HCT116 (cell line): ENCODE measurements at places on chromosomes 3 and 15.

- DNase-seq: no peak
Observed at GRCh38 chr3:61532739-61533500, 28.5 kb upstream of the PTPRG start.

- DNase-seq: no peak
Observed at GRCh38 chr15:39434163-39434562, 146.7 kb upstream of the THBS1 start.

DNA sequence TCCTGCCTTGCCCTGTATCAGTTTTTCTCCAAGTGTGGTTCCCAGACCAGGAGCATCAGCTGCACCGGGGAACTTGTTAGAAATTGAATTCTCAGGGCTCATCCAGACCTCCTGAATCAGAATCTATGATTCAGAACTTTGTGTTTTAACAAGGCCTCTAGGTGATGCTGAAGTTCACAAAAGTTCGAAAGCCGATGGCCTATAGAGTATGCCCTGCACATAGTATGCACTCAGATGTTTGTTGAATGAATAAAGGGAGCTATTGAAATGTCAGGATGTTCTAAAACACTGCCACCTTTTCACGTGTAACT, 664 bp upstream of the LARP6 start:
- DNase-seq: no peak

GRCh38 chr3:41244620-41245336, 45.5 kb downstream of the CTNNB1 start:
- DNase-seq: no peak

GRCh38 chr15:70586241-70586640, 177.1 kb downstream of the UACA start:
- no peak for DNase-seq

- no peak for DNase-seq
Observed at GRCh38 chr3:122025296-122025695, 3.2 kb upstream of the ILDR1 start.

GRCh38 chr15:92893200-92893599, 6.9 kb upstream of the CHD2 start:
- DNase-seq: no peak

DNA sequence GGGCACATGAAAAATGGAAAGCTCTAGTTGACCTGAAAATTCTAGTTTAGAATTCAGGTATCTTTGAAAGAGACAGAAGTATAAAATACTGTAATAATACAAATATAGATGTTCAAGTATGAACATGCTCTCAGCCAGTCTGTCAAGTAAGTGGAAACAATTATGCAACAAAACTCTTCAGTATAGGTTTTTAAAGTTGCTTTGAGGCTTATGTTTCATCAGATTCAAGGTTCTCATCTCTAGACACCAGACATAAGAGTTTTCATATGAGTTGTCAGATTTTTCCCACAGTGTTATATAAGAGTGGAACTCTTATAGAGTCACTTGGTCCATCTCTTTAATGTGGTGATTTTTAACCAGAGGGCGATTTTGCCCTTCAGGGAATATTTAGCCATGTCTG, 22.0 kb downstream of the CMSS1 start:
- DNase-seq: no peak

DNA sequence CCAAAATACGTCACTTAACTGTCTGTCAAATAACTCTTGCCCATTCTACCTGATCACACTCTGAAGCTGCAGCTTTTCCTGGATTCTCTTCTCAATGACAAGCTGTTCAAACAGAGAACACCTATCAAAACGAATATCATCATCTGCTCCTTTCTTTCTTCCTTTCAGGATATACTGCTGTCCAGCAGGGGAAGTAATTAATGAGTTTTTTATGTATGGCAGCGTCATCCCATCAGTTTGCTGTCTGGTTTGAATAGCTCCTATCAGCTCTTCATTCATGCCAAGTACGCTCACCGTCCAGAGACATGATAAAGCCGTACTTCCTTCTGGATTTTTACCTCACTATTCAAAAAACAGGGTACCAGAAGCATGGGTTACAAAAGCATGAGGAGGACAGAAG, at the start of gene CHRM5:
Gene CHRM5, plus strand, starts transcription at position 274 of the 400 bp plus-strand sequence. CDS start 94,221 bp downstream, outside the sequence.
- no peak for DNase-seq

DNA sequence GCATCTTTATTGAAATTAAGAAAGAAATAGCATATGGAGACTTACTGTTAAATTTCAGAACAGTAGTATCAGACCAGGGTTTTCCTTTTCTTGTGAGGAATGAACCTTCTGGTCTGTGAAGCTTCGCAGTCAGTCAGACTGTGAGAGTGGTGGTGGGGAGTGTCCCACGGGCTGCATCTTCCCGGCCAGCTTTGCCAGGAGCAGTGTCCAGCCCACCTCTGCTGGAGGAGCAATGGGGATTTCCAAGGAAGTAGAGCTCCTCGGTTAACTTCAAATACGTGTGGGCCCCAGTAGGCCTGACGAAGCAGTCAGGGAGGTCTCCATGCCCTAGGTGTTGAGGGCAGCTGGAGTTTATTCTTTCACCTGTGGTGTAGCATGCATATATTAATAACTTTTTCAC, 40.9 kb upstream of the FBXL22 start:
- DNase-seq: no peak

DNA sequence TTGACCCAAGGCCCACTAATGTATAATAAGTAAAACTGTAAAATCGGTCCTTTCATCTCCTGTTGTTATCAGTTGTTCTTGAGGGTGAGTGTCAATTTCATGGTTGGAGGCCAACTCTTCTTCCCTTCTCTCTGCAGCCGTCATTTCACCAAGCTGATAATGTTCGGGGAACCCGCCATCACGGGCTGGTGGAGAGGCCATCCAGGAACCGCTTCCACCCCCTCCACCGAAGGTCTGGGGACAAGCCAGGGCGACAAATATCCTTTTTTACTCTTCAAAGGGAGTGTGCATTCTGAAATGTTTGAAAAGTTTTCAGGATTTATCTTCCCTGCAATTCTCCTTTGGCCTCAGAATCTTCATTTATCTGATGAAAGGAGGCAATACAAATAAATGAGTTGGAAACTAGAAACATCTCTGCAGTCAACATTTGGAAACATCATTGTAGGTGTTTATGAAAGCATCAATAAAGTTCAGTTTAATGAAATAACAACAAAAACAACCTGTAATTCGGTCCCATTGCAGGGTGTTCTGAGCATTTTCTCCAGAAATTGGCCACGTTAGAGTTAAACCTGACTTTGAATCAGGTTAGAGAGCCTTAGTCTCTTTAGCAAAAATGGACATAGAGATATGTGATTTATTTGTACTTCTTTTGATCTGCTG, 63.9 kb downstream of the CRTC3 start:
- DNase-seq: no peak

GRCh38 chr3:126348308-126348920, 8.8 kb downstream of the KLF15 start:
- DNase-seq: no peak

DNA sequence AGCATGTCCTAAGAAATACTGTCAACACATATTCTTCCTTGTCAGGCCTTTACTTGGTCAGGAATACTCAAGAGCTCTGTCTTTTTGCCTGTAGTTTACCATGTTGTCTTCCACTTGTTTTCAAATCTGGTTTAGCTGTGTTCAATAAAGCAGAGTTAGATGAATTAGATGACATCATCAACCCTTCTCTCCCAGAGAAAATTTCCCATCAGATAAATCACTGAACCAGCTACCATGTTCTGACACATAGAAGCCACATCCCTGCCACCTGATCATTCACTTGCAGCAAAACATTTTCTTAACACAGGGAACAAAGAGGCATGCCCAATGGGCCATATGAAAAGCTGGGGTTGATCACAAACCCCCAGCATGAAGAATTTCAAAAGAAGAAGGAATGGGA, 42.1 kb downstream of the TERC start:
- DNase-seq: no peak

DNA sequence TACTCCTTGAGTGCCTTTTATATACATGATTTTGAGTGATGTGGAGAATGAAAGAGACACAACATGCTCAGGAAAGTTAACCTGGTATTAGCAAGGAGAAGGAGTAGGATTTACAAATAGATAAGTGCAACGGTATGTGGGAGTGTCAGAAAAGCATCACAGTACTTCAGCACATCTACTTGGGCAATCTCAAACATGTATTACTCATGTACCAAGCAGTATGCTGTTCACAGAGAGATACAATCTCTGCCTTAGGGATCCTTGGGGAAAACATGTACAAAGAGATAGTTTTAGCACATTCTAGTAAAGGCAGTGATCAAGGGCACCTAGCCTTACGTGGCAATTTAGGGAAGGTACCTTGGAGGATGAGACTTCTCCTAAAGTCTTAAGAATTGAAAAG, 146.5 kb downstream of the FILIP1L start:
- DNase-seq: no peak

DNA sequence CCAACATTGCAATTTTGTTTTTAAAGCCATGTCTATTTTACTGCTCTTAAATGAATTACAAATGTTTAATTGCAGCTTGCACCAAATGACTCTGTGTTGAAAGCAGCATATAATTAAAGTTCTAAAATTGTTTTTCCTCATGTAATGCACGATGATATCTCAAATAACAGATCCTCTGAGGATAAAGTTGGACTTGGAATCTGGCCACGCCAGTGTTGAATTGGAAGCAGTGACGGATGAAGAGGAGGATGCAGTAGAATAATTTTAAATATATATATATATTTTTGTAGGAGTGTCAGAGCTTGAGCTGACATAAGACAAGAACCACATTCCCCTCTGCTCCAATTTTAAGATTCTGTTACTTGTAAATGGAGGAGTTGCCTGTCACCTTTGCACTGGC, 406.6 kb upstream of the DPPA4 start:
- DNase-seq: no peak

DNA sequence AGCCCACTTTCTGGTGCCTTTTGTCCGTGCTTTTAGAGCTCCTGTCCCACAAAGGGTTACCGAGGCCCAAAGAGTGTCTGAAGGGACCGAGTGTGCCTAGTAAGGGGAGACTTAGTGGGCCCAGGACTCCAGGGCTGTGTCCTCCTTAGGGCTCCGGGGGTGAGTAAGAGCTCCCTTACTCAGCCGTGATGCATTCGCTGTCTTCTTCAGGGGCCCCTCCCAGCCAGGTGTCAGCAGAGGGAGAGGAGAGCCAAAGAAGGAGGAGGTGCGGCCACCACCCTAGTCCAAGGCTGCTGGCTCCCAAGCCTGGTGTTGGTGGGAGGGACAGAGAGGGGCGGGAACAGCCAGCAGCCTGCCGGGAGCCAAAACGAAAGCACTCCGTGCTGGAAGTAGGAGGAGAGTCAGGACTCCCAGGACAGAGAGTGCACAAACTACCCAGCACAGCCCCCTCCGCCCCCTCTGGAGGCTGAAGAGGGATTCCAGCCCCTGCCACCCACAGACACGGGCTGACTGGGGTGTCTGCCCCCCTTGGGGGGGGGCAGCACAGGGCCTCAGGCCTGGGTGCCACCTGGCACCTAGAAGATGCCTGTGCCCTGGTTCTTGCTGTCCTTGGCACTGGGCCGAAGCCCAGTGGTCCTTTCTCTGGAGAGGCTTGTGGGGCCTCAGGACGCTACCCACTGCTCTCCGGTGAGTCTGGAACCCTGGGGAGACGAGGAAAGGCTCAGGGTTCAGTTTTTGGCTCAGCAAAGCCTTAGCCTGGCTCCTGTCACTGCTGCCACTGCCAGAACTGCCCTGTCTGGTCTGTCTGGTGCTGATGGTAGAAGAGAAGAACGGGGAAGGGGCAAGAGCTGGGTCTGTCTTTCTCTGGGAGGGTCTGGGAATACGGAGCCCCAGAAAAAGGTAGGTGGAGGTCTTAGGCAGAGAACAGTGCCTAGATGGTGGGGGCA, at the start of gene IL17RC:
Gene IL17RC, plus strand, starts transcription at position 365 of the 947 bp plus-strand sequence. Its CDS starts 218 bp downstream, at position 583.
- peak; percentile 72 for DNase-seq

- DNase-seq: no peak
Observed at GRCh38 chr3:119492128-119492527, 6.2 kb upstream of the TIMMDC1 start.

DNA sequence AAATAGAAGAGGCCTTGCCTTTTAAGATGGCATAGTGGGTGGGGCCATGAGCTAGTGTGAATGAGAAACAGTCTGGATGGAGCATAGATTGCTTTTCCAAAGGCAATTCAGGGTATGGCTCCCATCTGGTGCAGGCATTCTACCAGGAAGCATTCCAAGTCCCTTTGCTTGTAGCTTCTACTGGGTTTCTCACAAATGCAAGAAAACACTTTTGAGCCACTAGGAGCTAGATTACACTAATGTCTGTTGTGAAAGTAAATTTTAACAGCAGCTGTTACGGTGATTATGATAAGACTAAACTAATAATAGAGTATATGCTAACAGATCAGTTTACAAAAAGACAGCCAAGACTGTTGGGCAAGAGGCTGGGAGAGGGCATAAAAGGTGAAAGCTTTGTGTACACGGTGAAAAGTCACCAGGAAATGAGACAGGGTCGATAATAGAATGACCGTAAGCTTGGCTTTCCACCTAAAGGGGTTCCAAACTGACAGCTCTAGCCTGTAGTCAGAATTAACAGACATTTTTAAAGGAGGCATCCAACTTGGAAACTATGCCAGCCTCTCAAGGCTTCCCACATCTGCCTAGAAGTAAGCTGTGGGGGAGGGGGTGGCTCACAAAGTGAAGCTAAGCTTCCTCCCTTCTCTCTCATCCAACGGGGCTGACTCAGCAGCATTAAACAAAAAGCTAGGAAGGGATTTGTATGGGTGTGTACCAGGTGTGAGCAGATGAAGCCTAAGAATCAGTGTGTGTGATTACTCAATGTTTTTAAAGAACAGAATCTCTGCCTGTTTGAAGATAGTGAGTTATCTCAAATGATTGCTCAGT, 61.1 kb upstream of the GPD1L start:
- DNase-seq: peak; percentile 8

- no peak for DNase-seq
Observed at GRCh38 chr3:44117239-44117638, 124.4 kb upstream of the TOPAZ1 start.

- DNase-seq: no peak
Observed at GRCh38 chr3:132657869-132658747, 1.5 kb downstream of the ACAD11 start.

DNA sequence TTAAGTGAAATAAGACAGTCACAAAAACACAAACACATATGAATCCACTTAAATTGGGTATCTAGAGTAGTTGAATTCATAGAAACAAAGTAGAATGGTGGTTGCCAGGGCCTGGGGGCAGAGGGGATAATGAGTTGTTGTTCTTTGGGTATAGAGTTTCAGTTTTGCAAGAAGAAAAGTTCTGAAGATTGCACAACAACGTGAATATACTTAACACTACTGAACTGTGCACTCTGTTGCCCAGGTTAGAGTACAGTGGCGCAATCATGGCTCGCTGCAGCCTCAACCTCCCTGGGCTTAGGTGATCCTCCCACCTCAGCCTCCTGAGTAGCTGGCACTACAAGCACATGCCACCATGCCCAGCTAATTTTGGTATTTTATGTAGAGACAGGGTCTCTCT, 14.9 kb downstream of the GRAMD2A start:
- DNase-seq: no peak

DNA sequence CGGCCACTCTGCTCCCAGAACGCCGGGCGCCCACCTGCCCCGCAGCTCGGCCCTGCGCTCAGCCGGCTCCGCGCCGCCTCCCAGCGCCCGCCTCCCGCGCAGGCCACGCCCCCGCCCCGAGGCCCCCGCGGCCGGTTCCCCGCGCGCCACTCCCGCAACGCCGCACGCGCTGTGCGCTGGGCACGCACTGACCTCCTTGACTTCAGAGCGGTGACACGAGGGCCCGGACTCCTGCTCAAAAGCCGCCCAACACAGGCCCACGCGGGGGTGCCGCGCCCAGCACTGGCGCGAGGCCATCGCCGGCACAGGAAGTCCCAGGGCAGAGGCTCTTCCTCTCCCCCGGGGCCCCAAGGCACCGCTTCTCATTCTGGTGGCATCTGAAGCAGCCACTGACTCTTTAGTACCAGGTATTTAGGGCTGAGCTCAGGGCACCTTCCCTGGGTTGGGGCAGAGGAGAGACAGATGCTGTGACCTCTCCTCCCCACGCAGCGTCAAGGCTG, 12.4 kb downstream of the TNK2 start:
- no peak for DNase-seq
